Daoy (cell line): ENCODE measurements at places on chromosomes 4 and X. TPM values are rescaled to one million over a fixed set of nuclear protein-coding genes. Genes with fewer than 3 reads are reported as not detected.

DNA sequence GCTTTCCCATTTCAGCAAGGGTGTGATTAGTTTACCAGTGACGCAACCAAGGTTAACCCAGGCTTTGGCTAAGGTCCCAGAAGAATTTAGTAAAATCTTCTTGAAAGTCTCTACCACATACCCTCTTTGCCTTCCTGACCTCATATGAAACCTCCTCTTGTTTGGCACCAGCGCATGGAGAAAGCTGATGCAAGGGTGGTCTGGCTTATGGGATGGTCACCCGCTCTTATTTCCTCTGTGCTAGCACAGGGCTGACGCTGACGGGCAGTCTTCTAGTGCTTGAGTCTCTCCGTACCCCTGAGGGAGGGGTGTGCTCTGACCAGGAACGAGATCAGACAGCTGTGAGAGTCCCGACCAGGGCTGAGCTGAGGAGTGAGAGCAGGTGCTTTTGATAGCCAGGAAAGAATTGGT lies 137.6 kb downstream of the TENM3 start:
- no peak for DNase-seq

GRCh38 chr4:118683513-118683912 lies 1.7 kb upstream of the METTL14 start:
- no peak for DNase-seq

- no peak for DNase-seq
Observed at GRCh38 chr4:98289375-98289774, 28.2 kb downstream of the RAP1GDS1 start.

DNA sequence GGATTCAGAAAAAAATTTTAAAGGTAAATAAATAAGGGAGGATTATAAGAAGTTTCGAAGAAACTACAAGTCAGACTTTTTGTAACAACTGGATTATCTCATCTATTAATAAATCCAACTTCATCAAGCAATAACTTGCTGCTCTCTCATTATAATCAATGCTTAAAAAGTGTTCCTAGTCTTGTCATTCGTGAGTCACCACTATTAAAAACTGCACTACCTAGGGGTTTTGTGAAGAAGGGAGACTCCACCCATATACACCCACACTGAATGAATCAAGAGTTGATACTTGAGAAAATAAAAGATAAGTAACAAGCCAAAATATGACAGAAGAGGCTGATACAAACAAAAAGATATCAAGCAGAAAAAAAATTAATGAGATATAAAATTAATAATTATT lies 360.5 kb downstream of the ZNF674 start:
- DNase-seq: peak; percentile 16

DNA sequence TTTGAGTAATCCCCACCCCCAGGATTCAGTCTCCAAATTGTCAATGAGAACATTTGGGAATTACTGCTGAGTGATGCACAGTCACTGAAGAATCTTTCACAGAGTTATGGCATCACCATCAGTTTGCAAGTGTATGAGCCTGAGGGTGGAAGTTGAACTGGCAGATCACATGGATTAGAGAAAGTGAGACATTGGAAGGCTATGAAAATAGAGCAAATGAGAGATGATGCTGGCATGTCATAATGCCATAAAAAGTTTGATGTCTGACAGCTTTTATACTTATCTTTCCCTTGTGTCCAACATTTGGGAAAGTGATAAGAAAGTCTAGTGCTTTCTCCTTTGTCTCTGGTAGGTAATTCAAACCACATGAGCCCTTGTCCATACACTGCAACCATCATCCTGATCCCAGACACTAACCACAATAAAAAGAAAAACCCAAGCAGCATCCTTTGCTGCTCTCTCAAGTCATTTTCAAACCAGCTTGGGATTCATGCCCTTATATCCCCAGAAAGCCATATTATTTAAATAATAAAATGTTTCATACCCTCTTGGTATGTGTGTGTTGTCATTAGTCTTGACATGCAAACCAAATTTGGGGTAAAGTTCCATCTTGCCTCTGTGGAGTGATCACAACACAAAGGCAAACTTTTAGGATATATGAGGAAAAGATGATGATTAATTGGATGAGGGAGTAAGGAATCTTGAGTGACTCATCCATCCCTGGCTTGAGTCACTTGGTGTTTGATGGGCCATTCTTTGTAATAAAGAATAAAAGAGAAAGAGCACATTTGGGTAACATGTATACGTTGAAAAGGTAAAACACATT lies 438.9 kb downstream of the GRXCR1 start:
- no peak for DNase-seq

- peak; percentile 18 for DNase-seq
Observed at GRCh38 chr4:159946983-159947615, 844.2 kb downstream of the RAPGEF2 start.

DNA sequence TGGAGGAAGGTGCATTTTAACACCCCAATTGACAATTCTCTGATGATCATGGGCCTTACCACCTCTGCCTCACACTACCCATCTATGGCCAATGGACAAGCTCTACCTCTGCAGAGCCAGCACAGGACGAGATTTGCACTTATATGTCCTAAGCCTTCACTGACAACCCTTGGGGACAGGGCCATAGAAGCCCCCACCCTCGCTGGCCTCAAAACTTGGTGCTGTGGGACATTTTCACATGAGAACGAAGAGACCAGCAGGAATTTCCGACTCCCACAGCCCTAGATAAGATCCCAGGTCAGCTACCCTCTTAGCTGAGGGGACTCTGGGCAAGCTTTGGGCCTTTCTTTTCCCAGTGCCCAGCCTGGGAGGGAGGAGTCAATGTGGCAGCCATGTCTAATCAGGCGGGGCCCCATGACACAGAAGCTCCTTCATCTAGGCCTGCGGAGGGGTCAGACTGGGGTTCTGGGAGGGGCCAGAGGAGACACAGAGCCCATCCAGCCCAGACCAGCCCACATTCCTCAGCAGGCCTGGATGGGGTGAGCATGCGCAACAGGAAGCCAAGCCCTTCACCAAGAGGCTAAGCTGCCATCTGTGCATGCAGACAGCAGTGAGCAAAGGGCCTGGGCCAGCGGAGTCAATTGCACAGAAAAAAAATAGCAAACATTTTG lies 12.1 kb downstream of the PJA1 start:
- peak; percentile 28 for DNase-seq

DNA sequence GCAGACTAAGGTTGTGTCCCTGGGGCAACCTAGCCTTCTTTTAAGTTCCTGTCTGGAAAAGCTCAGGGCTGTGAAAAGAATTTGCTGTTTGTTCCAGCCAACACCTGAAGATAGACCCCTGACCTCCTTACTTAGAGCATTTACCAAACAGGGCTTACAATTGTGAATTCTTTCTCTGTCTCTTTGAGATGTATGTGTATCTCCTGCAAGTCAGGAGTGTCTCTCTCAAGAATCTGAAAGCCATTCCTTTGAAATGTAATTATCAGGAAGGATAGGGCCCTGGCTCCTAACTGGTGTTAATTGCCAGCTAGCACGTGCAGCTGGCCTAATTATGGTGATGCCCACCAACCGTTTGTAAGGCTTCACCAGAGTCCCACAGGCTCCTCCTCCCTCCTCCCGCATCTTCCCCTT lies 18.2 kb downstream of the CCNG2 start:
- DNase-seq: no peak

DGAT2L6 gene
- total RNA-seq: 0.11 TPM in 1 of 2 replicates, not detected in the other

EGF gene
- total RNA-seq: 4.7 and 7.3 TPM in 2 replicates

CT45A2 gene
- total RNA-seq: 0.12 and 0.69 TPM in 2 replicates
